ENCODE measurements at places on chromosomes 12 and 14.

- DNase-seq: no peak
Measured at GRCh38 chr12:76855271-76855670, 23.5 kb downstream of the CSRP2 start.

GRCh38 chr12:14443531-14443930 is 78.0 kb downstream of the ATF7IP start:
- DNase-seq: no peak

GRCh38 chr14:52735921-52736489 is 6.0 kb downstream of the STYX start:
- no peak for DNase-seq

DNA sequence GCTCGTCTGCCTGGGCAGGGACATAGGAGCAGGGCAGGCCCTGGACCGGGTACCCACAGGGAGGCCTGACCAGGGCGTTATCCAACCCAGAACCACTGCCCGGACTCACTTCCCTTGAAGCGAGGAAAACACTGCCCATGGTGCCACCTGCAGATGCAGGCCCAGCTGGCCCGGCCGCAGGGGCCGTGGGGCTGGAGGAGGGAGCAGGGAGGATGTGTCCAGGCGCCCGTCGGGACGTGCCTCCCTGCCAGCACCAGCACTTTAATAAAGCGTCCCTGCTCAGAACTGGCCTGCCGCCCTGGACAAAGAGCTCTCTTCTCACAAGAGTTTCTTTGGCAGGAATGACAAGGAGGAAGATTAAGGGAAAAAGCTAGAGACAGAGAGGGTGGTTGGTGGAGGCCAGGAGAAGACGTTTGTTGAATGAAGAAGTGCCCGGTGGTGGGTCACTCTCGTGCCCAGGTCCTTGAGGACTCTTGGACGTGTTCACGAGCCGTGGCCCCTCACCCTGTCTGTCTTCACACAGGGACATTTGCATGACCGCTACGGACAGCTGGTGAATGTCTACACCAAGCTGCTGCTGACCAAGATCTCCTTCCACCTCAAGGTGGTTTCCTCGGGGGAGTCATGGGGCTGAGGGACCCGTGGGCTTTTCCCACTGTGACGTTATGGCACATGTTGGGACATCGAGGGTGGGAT is 14.2 kb downstream of the HIP1R start:
- DNase-seq: no peak

DNA sequence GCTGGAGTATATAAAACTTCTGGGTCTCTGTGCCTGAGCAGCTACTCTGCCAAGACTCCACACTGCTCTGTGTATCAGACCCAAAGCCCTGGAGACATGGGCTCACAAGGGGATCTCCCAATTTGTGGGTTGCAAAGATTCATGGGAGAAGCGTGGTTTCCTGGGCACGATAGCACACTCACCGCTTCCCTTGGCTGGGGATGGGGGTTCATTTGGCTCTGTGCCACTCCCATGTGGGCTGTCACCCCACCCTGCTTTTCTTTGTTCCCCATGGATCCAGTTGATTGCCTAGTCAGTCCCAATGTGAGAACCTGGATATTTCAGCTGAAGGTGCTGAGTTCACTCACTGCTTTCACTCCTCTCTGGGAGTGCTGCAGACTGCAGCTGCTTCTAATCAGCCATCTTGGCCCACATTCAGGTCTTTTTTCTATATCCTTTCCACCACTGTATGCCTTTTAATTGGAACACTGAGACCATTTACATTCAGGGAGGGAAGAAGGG is 40.0 kb upstream of the PCNX4 start:
- DNase-seq: peak; percentile 3

GRCh38 chr12:40137252-40137651 is 31.4 kb upstream of the SLC2A13 start:
- no peak for DNase-seq

DNA sequence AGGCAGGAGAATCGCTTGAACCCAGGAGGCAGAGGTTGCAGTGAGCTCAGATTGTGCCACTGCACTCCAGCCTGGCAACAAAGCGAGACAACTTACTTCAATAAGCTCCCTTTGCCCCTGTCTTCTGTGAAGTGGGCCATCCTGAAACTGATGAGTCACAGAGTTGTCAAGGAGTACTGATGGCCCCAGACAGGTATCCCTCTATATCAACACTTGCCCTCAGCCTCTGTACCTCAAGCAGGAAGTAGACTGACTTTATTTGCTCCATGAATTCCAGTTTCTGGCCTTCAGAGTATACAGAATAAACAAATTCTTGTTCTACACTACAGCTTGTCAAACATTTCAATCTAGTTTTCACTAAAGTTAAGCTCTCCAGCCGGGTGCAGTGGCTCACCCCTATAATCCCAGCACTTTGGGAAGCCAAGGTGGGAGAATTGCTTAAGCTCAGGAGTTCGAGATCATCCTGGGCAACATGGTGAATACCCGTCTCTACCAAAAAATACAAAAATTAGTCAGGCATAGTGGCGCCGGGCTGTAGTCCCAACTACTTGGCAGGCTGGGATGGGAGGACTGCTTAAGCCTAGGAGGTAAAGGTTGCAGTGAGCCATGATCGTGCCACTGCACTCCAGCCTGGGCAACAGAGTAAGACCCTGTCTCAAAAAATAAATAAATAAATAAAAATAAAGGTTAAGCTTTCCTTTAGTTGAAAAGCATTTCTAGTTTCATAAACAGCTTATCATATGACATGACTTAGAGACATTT is 16.4 kb upstream of the LRP10 start:
- no peak for DNase-seq

GRCh38 chr12:120639771-120640721 is at the start of gene CABP1:
CABP1 (plus strand) TSS chr12:120640626; CDS start chr12:120640686, 60 bp downstream.
- no peak for DNase-seq

- no peak for DNase-seq
Measured at GRCh38 chr12:124302807-124303578, 8.1 kb downstream of the RFLNA start.

DNA sequence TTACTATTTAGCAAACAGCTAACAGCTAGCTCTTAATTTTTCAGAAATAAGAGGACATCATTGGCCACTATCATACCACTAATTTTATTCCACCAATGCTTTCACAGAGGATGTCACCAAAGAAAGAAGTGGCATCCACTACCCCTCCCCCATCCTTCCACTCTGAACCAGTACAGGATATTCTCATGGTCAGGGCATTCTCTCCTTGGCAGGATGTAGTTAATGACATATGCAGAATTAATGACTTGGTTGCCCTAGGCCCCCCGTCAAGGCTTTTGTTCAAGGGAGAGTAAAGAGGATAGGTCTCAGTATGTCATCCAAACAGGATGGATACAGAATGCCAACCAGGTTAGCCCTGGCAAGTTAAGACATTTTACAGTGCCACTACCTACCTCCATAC is 18.9 kb upstream of the NUP107 start:
- no peak for DNase-seq

DNA sequence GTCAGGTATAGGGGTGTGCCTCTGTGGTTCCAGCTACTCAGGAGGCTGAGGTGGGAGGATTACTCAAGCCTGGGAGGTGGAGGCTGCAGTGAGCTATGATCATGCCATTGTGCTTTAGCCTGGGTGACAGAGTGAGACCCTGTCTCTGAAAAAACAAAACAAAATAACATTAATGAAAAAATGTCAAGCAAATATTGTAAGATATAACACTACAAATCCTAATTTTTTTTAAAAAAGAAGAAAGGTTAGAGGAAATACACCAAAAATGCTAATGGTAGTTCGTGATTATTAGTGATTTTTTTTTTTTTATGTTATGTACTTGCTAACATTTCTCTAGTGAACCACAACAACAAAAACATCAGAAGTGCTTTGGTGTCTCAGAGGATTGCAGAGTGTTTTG is 47.7 kb downstream of the TSPAN9 start:
- no peak for DNase-seq

DNA sequence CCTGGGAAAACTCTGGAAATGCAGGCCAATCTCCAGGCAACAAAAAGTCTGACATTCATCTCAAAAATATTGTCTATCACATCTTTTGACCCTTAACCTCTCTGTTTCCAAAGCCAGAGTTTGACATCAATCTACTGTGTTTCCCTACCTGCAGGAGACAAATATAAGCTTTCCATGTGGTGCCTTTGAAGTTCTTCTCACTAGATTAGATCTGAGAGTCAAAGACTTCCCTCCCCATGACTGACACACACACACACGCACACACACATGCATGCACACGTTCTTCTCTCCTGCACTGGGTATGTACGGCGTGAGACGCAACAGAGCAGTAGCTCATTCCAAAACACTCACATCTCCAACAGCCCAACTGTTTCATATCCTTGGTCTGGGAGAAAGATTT is 8.1 kb upstream of the ITPR2 start:
- no peak for DNase-seq

GRCh38 chr14:63752449-63753169 is 24.7 kb upstream of the SGPP1 start:
- DNase-seq: peak; percentile 60

DNA sequence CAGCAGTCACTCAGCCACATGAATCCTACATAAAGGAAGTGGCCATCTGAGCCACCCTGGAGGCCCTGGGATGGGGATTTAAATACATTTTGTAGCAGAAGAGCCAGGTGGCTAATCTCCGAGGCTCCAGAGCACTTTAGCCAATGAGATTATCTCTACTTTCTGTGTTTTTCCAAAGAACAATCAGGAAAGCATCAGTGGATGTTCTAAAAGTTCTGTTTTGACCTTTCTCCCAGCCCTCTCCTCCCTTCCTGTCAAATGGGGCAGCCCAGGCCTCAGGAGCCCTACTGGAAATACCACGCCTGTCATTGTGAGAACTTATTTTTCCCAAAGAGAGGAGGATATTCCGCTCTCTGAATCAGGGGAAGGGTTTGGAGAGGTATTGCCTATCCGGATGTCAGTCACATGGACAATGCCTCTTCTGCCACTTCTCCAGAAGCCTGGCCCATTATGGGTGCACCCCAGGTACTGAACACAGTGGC is 336.8 kb upstream of the FKBP4 start:
- no peak for DNase-seq

DNA sequence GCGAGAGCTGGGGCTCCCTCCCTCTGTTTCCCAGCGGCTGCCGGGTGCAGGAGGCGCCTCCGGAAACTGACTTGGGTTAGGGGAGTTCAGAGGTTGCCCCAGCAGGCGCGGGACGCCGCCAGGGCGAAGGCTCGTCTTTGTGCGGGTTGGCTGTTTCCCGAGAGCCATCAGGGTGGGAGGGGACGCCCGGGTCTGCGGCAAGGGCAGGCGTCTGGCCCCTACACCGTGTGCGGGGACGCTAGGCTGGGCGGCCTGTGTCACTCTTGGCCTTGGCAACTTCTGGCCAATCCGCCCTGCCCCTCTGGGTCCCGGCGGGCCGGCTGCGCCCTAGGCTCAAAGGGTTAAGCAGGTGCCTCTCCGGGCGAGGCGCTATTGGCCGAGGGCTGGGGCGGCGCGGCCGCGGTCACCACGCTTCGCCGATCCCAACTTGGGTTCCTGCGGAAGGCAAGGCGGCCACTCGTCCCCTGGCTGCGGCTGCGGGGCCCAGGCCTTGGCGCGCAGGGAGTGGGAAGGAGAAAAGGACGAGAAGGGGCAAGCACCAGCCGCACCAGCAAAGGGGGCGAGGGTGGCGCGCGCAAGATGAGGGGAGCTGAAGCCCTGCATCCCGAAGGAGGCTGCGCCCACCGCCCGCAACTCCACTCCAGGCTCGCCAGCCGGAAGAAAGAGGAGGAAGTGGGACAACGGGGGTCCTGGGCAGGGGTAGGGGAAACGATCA is 5.6 kb upstream of the NPAS3 start:
- no peak for DNase-seq

- peak; percentile 72 for DNase-seq
Measured at GRCh38 chr12:27865421-27865820, 85.4 kb upstream of the MANSC4 start.

DNA sequence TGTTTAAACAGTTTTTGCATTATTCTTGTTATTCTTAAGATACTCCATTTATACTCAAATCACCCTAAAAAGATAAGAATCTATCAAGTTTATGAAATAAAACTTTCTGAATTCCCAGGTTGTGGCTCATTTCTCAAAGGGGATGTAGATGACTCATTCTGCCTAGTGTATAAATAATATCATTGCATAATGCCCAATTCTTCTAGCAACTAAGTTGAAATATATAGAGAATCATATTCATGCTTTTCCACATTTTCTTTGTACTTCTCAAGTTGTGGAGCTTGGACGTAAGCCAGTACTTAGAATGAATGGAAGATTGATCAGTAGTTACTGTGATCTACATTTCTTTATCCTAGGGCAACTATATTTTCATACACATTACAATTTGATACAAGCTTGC is 201.1 kb downstream of the PPFIA2 start:
- DNase-seq: peak; percentile 67

GRCh38 chr12:85509857-85510256 is 229.8 kb downstream of the ALX1 start:
- no peak for DNase-seq

DNA sequence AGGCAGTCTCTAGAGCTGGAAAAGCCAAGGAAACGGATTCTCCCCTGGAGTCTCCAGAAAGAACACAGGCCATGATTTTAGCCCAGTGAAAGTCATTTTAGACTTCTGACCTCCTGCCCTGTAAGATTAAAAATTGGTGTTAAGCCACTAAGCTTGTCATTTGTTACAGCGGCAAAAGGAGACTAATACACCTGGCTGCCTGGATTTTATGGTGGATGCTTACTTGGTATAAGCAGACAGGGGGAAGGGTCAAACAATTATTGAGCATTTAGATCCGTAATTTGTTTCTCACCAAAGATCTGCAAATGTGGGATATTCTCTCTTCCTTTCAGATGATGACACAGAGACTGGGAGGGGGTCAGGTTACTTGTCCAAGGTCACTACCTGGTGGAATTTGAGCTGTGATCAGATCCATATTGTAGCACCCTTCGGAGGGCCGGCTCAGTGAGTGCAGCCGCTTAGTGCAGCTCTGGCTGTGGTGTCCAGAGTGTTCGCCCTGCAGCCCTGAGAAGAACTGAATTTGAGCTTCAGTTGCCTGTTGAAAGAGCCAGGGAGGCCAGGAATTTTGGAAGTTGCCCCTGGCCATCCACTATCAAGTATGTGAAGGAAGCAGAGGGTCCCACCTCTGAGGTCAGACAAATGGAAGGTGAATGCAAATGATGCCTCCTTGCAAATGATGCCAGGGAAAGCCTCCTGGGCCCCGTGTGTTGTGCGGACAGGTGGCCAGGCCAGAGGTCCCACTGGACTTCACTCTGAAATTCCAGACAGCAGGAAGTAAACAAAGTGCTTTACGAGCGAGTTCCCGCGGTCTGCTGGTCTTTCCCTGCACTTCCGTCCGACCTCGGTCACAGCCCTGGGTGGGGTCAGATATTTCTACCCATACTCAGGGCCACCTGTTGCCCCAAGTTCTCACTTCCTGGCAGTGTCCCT is 15.1 kb downstream of the GLRX5 start:
- DNase-seq: no peak

- DNase-seq: peak; percentile 73
Measured at GRCh38 chr12:76020281-76020680, 11.3 kb downstream of the PHLDA1 start.

GRCh38 chr14:63275611-63276010 is 43.1 kb downstream of the GPHB5 start:
- DNase-seq: no peak
